ENCODE measurements at places on chromosomes 1 and 21.

DNA sequence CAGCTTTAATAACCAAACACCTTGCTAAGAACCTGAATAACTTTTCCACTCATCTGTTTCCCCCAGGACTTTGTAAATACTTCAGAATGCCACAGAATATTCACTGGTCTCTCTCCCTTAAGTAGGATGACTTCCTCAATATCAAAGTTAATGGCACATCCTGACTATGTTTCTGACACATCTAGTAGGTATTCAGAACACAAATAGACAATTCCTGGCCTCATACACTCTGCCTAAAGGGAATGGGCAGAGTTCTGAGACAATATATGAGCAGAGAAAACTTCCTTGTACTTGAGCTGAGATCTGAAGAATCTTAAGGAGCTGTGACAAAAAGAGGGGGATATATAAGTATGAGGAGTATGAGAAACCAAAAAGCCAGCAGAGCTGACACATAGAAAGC lies 34.8 kb downstream of the ANKRD13C start:
- no peak for ATAC-seq

- ATAC-seq, result no peak
These were observed 63.9 kb upstream of the VAV3 start for GRCh38 chr1:108028841-108029388.

- no peak for ATAC-seq
These were observed 312.2 kb downstream of the SPATA17 start for GRCh38 chr1:217943361-217943760.

- ATAC-seq, result no peak
These were observed 42.1 kb downstream of the CAMK2N1 start for GRCh38 chr1:20443703-20444586.

DNA sequence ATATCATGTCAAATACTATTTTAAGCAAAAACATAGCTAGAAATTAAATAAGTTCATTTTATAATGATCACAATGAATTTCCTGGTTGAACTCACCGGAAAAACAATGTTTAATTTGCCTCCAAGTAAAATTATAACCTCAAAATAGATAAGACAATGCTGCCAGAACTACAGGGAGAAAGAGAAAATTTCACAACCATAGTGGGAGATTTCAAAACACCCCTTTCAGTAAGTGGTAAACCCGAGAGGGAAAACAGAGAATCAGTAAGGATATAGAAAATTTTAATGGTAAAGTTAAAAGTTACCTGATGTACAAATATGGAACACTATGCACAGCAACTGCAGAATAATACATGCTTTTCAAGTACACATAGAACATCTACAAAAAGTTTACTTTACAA lies 43.2 kb upstream of the PLA2G4A start:
- ATAC-seq, result no peak

GRCh38 chr1:28036431-28036830 lies 52.0 kb downstream of the EYA3 start:
- no peak for ATAC-seq

GRCh38 chr1:18611311-18611710 lies 19.3 kb upstream of the PAX7 start:
- ATAC-seq, result no peak

DNA sequence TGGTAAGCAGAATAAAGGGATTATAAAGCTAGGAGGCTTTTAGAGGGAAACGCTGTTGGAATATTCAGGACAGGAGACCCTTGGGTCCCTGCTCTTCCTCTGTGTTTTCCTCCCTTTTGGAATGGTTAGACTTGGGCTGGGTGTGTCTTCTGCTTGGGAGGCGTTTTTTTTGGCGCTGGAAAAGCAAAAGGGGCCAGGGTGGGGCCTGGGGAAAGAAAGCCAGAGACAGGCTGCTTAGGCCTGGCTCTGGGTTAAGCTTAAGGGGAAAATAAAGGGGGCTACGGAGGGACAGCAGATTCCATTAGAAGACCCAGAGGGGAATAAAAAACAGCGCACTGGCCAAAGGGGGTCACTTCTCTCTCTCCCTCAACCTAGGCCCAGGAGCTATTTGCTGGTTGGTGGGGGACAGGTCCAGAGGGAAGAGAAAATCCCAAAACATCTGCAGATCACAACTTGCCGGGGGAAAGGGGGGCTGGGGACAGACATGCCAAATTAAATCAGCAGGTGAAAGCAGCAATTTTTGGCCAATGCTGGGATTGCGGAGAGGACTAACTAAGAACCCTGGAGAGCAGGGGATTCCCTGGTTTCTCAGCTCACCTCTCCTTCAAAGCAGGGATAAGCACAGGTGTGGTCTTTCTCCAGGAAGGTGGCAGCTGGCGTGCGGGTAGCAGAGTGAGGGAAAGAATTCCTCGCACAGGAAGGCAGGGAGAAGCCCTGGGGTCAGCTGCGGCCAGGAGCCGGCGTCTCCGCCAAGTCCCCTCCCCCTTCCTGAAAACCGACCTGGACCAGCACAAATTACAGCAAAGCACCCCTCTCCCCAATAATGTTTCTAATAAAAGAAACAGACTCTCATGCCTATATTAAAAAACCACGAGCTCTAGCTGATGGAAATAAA lies 82.2 kb upstream of the AK4 start:
- ATAC-seq, result no peak

GRCh38 chr1:95650631-95651030 lies 416.6 kb downstream of the RWDD3 start:
- no peak for ATAC-seq

DNA sequence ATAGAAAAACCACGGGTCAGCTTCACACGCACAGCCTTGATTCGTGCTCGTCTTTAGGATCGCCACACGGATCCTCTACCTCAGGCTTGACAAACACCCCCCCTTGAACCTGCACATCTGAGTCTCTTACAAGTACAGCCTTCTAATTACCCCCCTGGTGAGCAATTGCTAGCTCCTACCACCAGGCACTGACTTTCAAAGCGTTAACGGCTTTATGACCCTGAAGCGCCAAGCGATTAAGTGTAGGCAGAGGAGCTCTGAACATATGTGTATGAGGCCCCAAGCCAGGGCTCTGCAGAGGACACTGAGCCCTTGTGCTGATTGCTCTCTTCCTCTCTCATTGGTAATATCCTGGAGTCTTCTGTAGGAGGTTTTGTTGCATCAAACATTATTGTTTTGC lies 55.7 kb upstream of the EPHA8 start:
- ATAC-seq, result no peak

- no peak for ATAC-seq
These were observed 186.8 kb downstream of the SMYD3 start for GRCh38 chr1:246320286-246320685.

DNA sequence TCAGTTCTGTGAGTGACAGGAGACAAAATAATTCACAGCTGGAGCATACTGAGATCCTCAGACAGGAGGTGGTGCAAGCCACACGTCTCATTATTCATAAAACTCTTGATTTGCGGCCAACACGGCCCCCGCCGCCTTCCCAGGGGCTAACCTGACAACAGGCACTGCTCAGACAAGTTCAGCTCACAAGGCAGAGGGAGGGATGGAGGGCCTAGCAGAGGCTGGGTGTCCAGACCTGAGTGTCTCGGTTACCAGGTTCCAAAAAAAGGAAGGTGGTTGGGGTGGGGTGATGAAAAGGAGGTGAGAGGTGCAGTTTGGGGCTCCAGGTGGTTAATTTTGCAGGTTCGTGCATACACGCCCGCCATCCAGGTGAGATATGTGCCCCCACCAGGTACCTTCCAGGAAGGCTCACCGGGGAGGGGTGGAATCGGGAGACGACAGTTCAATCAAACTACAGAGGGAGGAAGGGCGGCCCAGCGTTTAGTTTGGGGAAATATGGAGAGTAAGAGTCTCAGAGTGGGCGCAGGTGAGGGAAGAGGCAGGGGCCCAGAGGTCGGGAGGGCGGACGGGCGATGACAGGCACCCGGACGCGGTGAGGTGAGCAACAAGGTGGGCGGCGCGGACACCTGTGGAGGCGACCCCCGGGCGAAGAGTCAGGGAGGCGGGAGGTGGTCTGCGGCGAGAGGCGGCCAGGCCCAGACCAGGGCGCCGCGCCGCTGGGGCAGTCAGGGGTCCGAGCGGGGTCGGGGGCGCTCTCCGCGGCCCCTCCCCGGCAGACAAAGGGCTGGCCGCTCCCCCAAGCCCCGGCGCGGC lies 629 bp downstream of the CTNNBIP1 start:
- ATAC-seq, result no peak

GRCh38 chr1:173917149-173917548 lies at the start of gene SERPINC1:
TSS of gene SERPINC1 (minus strand) at chr1:173917327. CDS start at chr1:173917259, 68 bp downstream.
- ATAC-seq, result no peak

DNA sequence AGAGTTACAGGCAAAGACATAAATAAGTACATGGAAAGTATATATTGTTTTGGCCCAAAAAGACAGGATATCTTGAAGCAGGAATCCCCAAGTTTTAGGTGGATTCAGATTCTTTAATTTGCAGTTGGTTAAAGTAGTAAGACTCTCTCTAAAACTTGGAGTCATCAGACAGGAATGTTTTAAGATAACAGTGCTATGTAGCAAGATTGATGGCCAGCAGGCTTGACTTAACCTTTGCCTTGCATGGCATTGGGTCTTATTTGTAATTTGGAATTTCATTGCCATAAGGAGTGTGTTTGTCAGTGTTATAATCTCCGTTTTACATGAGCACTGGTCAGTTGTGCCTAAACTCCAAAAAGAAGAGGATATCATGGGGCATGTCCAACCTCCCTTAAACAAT lies 727.6 kb upstream of the CHRM3 start:
- ATAC-seq, result no peak

GRCh38 chr1:31020007-31020790 lies 45.3 kb downstream of the PUM1 start:
- ATAC-seq, result no peak

DNA sequence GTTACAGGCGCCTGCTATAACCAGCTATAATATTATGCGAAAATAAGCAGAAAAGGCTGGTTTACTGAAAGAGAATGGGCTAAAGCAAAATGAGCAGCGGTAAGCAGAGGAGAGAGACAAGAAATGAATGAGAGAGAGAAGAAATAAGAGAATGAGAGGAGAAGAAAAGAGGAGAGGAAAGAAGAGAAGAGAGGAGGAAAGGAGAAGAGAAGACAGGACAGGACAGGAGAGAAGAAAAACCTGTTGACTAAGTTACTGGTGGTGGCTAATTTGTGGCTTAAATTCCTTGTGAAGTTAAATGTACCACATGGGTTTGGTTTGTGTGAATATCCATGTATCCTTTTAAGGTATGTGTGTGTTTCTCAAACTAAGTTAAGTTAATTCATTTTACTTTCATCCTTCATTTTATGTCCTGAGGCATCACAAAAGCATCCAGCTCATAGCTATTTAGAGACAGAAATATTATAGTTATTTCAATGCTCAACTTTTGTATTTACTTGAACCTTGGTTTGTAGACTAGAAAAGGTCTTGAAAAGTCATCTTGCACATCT lies 3.1 kb upstream of the DDR2 start:
- ATAC-seq, result no peak

DNA sequence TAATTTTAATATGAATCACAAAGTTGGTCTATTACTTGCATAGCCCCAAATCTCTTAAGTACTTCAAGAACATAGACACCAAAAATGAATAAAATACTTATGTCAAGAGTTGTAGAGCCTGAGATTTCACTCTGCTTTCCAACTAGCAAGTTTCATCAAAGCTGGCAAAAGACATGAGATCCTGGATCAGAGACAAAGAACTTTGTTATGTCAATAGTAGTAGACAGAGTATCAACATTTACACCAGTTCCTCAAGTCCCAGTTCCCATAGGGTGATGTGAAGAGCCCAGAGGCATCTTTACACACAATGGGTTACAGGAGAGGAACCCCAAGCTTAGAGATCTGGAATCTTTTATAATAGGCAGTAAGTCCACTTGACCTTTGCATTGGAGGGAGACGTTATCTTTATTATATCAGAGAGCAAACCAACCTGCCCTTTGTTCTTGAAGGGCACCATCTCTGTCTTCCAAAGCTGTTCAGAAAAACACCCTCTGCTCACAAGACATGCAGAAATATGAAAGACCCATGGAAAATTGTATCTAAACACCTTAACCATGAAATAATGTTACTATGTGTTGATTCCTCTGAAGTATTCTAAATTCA lies 174.4 kb upstream of the GALNT2 start:
- no peak for ATAC-seq

DNA sequence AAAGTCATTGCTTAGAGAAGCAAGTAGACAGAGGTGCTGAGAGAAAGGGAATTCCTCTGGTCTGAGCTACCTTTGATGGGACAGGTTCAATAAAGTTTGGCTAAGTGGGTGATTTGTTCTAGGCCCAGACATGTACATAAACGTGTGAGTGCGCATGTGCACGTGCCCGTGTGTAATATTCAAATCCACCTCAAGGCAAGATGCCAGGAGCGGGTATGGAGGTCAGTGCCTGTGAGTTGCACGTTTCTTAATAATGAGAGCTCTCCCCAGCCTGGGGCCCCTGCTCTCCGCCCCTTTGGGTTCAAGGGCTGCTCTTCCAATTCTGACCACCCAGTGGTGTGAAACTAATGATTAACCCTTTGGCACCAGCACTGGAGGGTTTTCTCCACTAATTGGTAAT lies 53.8 kb upstream of the LMO4 start:
- no peak for ATAC-seq

- ATAC-seq, result no peak
These were observed 24.8 kb downstream of the GABPA start for GRCh38 chr21:25759573-25759972.

GRCh38 chr1:70360321-70360720 lies 5.8 kb upstream of the ANKRD13C start:
- ATAC-seq, result no peak

DNA sequence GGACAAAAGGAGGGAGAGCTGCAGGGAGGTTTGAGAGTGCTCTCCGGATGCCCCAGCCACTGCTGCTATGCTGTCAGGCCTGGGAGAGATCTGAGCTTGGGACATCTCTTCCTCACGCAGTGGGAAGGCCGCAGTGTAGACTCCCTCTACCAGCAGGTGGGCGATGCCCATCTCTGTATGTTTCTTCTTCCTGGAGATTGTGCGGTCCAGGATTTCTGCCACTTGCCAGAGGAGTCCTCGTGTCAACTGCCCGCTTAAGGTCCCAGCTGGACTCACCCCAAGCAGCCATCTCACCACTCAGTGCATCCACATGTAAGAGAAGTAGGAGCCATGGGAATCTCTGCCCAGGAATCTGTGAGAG lies 10.9 kb downstream of the CPLANE2 start:
- no peak for ATAC-seq

GRCh38 chr1:207787776-207788175 lies 35.9 kb downstream of the CD46 start:
- ATAC-seq, result no peak

DNA sequence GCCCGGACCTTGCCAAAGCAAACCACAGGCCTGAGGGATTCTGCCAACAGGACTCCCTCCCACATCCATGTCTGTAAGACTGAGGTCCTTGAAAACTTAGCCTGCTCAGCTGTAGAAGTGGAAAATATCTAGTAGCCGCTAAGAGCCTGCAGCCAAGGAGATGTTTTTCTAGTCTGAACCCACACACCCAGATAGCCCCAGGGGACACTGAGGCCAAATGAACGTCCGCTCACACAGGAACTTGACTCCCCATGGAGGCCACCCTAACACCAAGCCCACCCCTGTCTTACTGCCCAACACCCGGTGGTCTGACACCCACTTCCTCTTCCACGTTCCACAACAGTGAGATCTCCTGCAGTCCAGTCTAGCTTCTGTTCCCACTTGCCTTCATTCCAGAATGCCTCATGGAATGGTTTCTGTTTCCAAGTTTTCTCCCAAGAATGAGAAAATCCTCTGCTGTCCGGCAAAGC lies 174.8 kb downstream of the PLPP3 start:
- no peak for ATAC-seq
